NCI-H1930 (cell line): ENCODE measurements at places on chromosomes 16 and 17.

DNA sequence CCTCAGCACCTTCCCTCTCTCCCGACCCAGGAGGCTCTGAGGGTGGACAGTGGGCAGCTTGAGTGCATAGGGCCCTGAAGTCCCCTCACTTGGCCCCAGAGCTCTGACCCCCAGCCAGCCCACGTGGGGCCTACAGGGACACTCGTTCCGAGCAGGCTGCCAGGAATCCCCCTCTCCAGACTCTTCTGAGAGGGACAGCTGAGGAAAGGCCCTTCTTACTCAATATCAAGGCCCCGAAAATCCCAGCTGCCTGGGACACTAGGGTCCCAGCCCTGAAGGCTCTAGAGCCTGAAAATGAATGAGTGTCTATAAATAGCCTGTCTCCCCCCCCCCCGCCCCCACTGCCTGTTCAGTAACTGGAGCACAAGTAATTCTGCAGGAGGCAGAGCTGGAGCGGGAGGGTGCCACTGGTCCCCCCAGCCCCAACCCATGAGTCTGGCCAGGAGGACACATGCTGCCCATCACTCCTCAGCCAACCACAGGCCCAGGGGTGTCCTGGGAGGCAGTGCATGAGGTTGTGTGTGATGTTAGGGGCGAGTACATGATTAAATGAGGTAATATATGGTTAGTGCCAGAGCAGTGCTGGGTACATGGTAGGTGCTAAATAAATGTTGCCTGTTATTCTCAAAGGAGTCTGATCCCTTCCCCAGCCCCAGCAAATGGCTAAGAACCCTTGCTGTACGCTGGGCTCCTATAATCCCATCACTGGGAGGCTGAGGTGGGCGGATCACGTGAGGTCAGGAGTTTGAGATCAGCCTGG is 11.6 kb downstream of the ADAM11 start:
- DNase-seq = no peak

DNA sequence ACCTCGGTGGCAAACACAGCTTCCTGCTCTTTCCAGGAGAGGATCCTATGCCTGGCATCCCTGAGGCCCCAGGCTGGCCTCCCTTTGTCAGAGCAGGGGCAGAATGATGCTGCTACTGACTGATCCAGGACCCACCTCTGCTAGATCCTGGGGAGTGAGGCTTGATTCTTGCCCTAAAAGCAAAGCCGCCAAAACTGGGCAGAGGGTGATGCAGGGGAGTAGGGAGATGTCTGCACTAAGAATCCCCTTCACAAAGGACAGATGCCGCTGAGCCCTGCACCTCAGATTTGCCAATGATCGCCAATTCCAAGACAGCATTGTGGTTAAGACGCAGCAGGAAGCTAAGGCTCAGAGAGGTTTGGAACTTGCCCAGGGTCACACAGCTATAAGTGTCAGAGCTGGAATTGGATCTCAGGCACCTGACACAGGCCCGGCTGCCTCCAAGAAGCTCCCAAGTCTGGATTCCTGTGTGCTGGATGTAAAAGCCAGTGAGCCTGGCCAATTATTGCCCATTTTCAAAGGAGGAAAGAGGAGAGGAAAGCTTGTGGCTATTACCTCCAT is 60.7 kb upstream of the TNRC6C start:
- no peak for DNase-seq

- no peak for DNase-seq
Observed at GRCh38 chr17:83110735-83111134, 31.3 kb downstream of the METRNL start.

DNA sequence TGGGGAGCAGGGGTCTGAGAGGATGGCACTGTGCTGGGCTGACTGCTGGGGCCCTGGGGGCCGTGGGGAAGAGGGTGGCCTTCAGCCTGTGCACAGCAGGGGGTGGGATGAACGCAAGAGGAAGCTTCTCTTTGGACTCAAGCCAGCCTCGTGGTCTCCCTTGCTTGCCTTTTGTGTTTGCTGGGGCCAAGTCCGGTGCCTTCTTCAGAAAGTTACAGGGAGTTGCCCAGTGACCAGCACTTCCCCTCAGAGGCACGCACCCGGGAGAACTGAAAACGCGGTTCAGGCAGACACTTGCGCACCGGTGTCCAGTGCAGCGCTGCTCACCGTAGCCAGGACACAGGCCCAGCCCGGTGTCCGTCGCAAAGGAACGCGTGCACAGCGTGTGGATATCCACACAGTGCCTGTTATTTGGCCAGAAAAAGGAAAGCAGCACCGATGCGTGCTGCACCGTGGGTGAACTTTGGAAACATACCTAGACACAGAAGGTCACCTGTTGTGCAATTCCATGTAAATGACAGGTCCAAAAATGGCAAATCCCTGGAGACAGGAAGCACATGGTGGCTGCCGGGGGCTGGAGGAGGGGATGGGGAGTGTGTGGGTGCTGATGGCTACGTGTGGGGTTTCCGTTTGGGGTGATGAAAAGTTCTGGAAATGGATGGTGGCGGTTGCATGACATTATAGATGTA is 29.4 kb upstream of the NUDT16L1 start:
- no peak for DNase-seq

- peak; percentile 34 for DNase-seq
Observed at GRCh38 chr17:46770818-46771560, 47.5 kb downstream of the WNT3 start.

- DNase-seq = no peak
Observed at GRCh38 chr17:4706121-4706520, 2.2 kb upstream of the PELP1 start.

- DNase-seq = no peak
Observed at GRCh38 chr16:66358231-66358630, 8.3 kb upstream of the CDH5 start.

DNA sequence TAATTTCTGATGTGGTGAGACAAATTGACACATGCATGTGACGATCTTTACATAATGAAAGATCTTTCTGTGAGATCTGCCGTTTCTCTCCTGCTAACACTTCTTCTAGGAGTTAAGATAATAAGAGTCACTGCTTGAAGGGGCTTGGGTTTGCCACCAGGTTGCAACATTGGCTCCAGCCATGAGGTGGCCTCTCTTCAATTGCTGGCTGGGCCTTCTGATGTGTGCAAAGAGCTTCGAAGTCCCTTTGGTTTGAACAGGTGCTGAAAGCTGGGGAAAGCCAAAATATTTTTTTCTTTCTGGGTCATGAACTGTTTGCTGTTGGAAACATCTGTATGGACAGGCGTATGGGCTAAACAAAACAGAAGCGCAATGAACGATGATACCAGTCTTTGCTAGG is 204.1 kb upstream of the SALL1 start:
- no peak for DNase-seq

DNA sequence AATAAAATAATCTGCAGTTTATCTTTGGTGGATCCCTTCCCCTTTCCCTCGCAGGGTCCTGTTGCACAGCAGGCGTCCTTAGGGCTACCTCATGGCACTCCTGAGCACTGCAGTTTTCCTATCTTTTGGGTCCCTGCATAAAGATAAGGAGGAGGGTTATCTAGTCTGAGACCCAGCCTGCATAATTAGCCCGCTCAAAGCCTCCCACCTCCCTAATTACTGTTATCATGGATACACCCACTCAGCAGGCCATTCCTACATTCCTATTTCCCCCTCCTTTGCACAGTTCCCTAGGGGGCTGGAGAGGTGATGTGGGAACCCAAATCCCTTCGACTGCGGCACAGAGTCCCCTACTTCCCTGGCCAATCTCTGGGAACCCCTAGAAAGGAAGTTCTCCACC is 5.1 kb upstream of the CLUH start:
- no peak for DNase-seq

- DNase-seq = no peak
Observed at GRCh38 chr16:1497014-1497598, 3.9 kb downstream of the TELO2 start.

DNA sequence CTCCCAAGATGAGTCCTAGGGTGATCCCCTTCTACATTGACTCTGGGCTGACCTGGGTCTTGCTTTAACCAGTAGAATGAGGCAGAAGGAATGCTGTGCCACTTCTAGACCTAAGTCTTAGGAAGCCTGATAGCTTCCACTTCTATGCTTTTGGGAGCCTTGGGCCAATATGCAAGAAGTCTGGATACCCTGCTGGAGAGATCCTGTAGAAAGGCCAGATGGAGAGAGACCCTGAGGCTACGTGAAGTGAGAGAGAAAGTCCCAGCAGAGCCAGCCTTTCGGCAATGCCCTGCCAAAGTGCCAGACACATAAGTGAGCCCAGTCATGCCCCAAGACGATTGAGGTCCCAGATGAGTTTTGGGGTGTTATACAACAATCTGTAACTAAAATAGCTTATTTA is 1.7 kb downstream of the KRT222 start:
- no peak for DNase-seq

- no peak for DNase-seq
Observed at GRCh38 chr16:68382296-68382718, 66.0 kb downstream of the SMPD3 start.

GRCh38 chr16:30401768-30402425 is 5.5 kb upstream of the ZNF771 start:
- DNase-seq = no peak

- no peak for DNase-seq
Observed at GRCh38 chr17:75965468-75965867, 13.5 kb downstream of the ACOX1 start.

DNA sequence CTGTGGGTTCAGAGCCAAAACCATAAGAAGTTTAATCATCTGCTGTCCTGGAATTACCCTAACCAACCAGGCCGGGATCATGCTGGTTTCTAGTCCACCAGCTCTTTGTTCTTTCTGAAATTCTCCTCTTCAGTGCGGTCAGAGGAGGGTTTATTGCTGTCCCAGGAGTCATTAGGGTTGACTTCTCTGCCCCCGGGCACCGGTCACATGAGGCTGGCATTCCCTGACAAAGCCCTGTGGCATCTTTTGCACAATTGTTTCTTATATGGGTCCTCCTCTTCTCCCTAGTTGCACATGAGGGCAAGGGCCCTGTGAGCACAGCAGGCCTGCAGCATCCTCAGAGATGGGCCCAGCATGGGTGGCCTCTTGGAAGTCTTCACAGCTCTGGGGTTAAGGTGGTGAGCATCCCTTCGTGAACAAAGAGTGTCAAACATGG is 243.9 kb downstream of the IRF8 start:
- DNase-seq = no peak

GRCh38 chr16:18582902-18583301 is 21.0 kb upstream of the NOMO2 start:
- DNase-seq = no peak

GRCh38 chr17:66459811-66460270 is 157.4 kb downstream of the PRKCA start:
- no peak for DNase-seq
